ENCODE measurements at places on chromosomes 2 and 18. TPM values are rescaled to one million over a fixed set of nuclear protein-coding genes. Genes with fewer than 3 reads are reported as not detected.

Gene CRACDL
- 3.3 TPM for total RNA-seq

GRCh38 chr2:227719641-227720040 lies 1.8 kb upstream of the SLC19A3 start:
- DNase-seq = no peak

GRCh38 chr18:35144698-35145097 lies 96.1 kb upstream of the ZNF397 start:
- no peak for DNase-seq

DNA sequence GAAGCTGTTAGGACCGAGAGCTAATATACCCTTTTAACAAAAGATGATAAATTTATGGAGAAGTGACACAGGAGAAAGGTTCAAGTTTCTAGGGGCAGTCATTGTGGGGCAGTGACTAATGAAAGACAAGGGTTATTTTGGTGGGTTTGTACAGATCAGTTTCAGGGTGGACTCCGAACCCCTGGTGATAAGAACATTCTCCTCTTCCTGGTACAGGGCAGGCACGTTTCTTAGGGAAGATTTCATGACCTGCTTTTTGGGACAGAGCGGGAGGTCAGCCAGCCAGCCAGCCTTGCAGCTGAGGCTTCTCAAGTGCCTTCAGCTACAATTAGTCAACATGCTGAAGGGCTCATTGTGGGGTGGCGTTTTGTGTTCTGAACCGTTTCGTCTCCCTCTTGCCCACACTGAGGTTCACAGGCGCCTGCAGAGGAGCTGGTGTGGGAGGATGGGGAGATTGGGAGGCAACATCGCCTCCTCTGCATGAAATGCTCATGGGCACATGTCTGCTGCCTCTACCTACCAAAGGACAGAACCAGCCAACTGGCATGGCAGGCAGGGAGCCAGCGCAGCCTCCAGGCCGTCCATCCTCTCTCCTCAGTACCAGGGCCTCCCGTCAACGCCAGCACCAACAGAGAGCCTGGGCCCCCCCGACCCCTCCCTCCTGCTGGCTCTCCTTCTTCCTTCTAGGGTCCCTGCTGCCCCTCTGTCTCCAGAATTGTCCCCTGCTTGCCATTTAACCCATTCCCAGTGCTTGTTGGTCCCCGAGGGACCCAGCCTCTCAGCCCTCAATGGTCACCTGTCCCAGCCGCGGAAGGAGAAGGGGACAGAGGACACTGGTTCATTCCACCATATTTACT lies 9.6 kb downstream of the CHMP1B start:
- no peak for DNase-seq

Gene FLACC1
- 0.84 TPM for total RNA-seq

DNA sequence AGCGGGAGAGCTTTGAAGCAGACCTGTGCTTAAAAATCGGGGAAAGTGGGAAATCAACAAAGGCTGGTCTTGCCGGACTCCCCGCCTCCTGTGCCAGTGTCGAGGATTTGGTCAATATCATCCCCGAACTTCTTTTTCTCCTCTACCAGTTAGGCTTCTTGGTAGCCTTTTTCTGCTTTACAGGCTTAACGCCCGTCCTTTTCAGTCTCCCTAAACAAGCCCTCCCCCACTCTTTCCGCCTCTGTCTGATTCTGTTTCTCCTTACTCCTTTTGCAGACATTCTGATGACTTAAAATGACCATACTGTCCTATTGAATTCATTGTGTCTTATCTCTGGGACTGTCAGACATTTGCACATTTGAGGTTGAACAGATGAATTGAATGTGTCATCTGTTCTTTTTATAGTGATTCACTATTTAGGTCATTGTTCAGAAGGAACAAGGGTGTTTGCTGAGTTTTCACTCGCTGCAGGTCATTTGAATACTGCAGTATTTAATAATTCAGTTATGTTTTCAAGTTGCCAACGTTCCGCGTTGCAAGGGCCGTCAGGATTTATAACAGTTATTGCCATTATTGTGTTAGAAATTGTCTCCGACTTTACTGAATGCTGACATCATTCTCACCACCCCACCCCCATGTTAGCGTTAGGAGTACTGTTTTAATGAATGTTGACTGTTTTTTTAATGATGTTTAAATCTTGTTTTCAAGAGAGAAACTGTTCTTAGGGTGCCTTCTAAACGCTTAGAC lies 1.1 kb downstream of the ITGAV start:
- DNase-seq = peak; percentile 65

GRCh38 chr2:189937691-189938090 lies 124.8 kb downstream of the MSTN start:
- DNase-seq = no peak

Gene SERPINB3
- total RNA-seq = 0.17 TPM

Gene FAM161A
- 2.0 TPM for total RNA-seq

DNA sequence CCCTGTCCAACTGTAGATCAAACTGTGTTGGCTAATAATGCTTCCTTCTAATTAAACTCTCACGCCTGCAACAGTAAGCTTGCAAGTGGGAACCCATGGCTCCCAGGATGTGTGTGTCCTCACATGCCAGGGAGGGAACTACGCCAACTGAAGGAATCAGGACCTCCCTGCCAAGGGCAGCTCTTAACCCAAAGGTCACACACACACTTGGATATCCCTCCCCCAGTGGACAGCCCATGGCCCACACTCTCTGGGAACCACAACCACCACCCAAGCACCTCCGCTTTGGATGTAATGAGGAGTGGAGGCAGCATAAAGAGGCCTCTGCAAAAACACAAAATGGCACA lies 102.1 kb downstream of the CRACDL start:
- no peak for DNase-seq
